ENCODE measurements at places on chromosomes 3 and 15.

DNA sequence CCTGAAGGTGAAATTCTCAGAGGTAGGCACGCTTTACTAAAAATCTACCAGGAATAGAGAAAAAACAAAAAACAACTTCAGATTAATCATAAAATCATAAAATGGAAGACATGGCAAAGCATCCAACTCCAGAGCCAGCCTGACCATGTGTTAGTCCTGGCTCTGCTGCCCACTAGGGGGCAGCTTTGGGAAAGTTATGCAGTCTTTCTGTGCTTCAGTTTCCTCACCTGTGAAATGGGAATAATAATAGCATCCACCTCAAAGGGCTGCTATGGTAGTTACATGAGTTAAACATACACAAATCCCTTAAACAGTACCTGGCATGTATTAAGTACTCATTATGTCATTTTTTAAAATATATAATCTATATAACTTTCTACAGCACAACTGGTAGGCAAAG is 52.3 kb downstream of the WNT5A start:
- DNase-seq, result peak; percentile 23

GRCh38 chr15:85690561-85691231 is 104.0 kb downstream of the KLHL25 start:
- DNase-seq, result no peak

- DNase-seq, result peak; percentile 82
Observed at GRCh38 chr3:64238971-64239667, 13.9 kb upstream of the PRICKLE2 start.

DNA sequence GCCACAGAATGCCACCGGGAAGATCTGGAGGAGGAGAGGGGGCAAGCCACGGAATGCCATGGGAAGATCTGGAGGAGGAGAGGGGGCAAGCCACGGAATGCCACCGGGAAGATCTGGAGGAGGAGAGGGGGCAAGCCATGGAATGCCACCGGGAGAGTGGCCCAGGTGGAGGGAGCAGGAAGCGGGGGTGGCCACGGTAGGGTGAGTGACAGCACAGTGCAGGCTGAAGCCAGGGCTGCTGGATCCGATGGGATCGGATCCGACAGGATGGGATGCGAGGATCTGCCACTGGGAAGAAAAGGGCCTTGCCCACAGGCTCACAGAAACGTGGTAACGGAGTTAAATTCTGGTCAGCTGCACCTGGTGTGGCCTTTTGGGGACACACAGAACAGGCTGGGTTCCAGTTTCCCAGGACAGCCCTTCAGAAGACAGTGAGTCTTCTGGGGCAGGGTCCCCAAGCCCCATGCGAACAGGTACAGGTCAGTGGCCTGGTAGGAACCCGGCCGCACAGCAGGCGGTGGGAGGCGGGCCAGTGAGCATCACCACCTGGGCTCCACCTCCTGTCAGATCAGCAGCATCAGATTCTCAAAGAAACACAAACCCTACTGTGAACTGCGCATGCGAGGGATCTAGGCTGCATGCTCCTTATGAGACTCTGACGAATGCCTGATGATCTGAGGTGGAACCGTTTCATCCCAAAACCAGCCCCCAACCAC is 58.8 kb downstream of the XXYLT1 start:
- DNase-seq, result no peak

- DNase-seq, result no peak
Observed at GRCh38 chr3:50165910-50166538, 10.9 kb downstream of the SEMA3F start.

DNA sequence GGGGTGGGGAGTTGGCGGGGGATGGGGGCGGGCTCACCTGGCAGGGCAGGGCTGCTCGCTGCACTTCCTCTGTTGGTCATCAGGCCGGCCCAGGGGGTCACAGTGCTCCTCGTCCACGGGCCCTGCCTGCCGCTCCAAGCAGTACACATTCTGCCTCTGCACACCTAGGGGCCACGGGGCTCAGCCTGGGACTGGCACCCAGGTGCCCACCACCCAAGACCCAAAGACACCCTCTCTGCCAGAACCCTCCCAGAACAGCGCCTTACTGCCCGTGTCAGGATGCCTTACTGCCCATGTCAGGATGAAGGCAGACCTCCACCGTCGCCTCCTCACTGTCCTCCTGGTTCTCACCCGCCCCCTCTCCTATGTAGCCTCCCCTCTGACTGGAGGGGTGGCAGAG is 43.2 kb downstream of the ADAMTS7 start:
- DNase-seq, result no peak

DNA sequence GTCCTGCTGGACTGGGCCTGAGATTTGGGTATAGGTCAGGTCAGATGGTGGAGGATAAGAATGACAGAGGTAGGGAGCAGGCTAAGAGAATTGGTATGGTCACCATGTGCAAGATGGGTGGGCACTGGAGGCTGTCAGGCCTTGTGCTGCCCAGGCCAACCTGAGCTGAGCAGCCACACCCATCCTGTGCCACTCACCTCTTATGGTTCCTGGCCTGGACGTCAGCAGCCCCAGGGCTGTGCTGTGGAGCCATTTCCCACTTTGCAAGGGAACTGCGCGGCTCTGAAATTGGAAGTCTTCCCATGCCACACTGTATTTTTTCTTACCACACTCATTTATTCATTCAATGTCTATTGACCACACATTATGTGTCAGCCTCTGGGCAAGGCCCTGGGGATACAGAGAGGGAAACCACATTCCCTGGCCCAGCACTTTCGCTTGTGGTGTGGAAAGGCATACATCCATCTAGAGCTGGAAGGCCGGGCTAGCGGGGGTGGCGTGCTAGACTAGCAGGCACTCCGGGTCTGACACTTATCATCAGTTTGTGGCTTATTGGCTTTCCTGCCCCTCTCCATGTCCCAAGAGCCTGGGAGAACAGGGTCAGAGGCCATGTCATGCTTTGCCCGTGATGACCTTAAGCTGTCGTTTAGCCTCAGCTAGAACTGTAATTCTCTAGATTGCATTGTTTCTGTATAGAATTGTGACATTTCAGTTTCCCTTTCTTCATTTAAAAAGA is 51.1 kb upstream of the POLG start:
- DNase-seq, result no peak

DNA sequence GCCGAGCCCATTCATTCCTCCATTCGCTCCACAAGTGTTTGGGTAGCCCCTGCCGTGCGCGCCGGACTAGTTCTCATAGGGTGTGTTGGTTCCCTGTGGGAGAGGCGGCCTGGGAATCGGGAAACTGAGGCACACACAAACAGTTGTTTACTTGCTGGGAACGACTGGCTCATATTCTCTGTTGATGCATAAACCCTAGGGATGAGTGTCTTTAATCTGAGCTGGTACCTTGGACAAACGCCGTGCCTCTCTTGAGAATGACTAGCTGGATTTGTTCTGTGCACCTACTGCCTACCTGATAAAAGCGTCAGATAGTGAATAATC is 737 bp downstream of the DNAJA4 start:
- no peak for DNase-seq

GRCh38 chr3:5485427-5485826 is 297.9 kb downstream of the EDEM1 start:
- DNase-seq, result no peak

GRCh38 chr3:125058529-125058928 is 2.7 kb upstream of the HEG1 start:
- DNase-seq, result no peak

DNA sequence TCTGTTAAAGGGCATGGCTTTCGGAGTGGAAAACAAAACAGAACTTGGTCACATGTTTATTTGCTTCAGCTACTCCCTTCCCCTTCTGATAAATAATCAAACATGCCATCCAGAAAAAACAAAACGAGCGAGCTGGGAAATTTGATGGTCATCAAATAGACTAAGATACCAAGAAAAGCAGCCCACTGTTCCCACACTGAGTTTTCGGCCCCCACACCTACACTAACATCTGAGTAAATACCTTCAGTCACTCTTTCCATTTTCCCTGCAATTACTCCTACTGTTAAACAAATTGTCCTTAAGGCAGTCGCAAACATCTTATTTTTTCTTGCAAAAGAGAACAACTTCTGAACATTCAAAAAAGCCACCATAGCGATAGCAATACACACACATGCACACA is 454.6 kb downstream of the FOXP1 start:
- DNase-seq, result no peak

DNA sequence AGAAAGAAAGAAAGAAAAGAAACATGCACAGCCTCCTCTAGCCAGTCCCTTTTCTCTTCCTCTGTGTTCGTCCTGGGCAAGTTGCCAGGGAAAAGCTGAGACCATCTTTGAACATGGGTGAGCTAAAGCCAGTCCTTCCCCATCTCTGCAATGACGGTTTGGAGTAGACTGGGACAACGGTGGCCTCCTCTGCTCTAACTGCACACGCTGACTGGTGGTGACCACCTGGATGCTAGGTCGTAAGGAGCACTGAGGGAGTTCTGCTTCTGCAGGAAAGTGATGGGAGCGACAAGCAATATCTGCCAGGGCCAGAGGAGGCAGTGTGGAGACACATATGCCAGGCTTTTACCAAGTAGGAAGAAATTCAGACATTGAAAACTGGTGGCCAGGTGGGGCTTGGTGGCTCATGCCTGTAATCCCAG is 111.7 kb downstream of the NUP210 start:
- DNase-seq, result peak; percentile 83

GRCh38 chr15:48537271-48538113 is 108.0 kb downstream of the FBN1 start:
- no peak for DNase-seq

DNA sequence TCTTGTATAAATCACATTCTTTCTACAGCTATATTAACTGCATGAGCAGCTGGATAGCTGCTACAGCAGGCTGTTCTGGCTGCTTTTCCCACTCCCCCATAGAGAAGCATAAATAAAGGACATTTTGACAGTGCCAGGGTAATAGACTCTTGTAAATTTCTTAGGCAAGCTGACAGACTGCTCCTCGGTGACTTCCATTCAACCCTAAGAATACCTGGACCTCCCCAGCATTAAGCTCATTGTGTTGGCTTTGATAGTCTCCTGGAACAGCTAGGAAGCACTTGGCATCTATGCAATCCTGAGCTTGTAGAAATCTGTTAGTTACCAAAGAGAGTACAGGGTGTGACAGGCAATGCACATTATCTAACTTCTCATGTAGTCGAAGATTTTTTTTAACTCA is 475.4 kb downstream of the AGBL1 start:
- no peak for DNase-seq

GRCh38 chr3:70736009-70736408 is 423.6 kb upstream of the MDFIC2 start:
- DNase-seq, result no peak

DNA sequence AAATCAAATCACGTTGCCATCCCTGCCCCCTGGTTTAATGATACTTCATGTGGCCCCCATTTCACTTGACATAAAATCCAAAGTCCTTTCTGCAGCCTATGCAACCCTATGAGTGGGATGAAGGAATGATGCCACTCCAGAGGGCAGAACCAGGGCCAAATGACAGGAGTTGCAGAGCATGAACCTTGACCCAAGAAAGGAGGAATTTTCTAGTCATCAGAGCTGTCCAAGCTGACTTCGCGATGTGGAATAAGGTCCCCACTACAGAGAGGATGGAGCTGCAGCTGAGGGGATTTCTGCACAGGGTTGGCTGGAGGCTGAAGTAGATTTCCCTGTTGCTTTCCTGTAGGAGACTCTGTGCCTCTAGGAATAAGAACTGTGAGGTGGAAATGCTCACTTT is 15.8 kb upstream of the EPHB3 start:
- DNase-seq, result no peak

DNA sequence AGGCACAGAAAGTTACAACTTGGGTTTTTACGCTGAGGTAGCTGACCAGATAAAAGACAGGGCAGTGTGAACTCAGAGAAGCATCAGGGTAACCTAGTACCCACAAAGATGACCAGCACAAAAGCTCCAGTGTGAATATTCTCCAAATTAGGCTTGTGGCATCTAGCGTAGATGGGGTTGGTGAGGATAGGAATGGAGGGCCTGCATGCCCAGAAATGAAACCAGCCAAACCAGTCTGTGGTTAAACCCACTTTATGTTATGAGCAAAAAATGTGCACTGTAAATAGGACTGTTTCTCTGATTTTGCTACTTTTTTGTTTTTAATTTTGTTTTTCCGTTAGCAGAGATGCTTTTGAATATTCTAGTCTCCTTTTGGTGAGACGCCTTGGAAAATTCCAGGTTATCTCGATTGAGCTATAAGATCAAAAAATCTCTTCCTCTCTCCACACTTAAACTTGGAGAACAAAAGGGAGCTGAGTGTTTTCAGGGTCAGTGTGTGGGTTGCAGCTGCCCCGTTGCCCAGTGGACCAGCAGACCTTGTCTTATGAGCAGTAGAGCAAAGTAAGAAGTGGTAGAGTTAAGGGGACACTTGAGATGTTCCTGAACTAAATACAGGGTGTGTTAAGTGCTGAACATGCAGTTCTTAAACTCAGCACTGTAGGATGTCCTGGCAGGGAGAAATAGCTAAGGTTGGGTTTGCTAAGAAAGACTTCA is 132.9 kb downstream of the C3orf38 start:
- DNase-seq, result no peak

- DNase-seq, result no peak
Observed at GRCh38 chr15:47586653-47587224, 130.6 kb upstream of the SEMA6D start.

- no peak for DNase-seq
Observed at GRCh38 chr3:33122991-33123390, 9.2 kb downstream of the CRTAP start.

- DNase-seq, result no peak
Observed at GRCh38 chr15:98433346-98433745, 215.0 kb upstream of the IGF1R start.

DNA sequence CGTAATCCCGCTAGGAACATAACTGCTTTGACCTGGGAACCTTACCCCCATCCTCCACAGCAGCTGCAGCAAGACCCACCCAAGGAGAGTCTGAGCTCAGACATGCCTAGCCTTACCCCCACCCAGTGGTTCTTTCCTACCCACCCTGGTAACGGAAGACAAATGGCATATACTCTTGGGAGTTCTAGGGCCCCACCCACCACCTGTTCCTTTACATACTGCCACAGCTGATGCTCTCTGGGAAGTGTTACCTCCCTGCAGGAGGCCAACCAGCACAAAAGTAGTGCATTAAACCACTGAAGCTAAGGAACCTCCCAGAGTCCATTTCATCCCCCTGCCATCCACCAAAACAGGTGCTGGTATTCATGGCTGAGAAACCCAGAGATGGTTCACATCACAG is 50.6 kb upstream of the AZI2 start:
- no peak for DNase-seq

All from iPS-NIHi11 (cell line).